Peyer's patch (tissue), 4 donors: ENCODE measurements at places on chromosomes 5 and 9. TPM values are rescaled to one million over a fixed set of nuclear protein-coding genes. Genes with fewer than 3 reads are reported as not detected.

TAF11L5 gene
- total RNA-seq, result not detected

GMCL2 gene
- not detected for total RNA-seq

ASS1 gene
- total RNA-seq, result 761 TPM

BARHL1 gene
- total RNA-seq, result not detected

PPP2CA gene
- total RNA-seq, result 85.0 TPM

HEMGN gene
- not detected for total RNA-seq

SMC2 gene
- 4.7 TPM for total RNA-seq

CAST gene
- total RNA-seq, result 343 TPM

TEX48 gene
- total RNA-seq, result not detected

PCDHGA12 gene
- total RNA-seq, result 1.4 TPM

SLC34A3 gene
- total RNA-seq, result not detected

IFNK gene
- not detected for total RNA-seq

DNA sequence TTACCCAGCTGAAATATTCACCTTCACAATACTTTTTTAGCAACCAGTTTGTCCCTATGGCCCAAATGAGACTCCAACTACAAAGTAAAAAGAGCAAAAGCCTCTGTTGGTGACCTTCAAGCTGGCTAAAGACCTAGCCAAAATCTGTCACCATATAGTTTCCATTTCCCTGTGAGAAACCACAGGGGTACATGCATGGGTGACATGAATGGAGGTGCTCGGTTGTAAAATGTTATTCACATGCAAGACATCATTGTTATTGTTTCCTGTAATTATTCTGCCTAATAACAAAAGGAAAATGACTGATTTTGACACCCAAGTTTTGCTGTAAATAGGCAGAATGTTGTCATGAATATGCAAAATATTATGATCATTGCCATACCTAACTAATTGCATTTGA lies 285.3 kb downstream of the ZNF608 start:
- H3K27me3 ChIP-seq, result no peaks in the 10 kb centered on the region
- H3K4me1 ChIP-seq, result no peaks in the 10 kb centered on the region
- H3K4me3 ChIP-seq, result no peak overlapping the region
- DNase-seq, result no peak

- H3K36me3 ChIP-seq, result peaks cover 5% of the 10 kb centered on the region
- peaks cover 21% of the 10 kb centered on the region for H3K27me3 ChIP-seq
- DNase-seq, result peak; percentile 78
- peak within 1 kb of the TSS; percentile 11 for H3K27ac ChIP-seq
- peak within 1 kb of the TSS; percentile 62 for H3K4me3 ChIP-seq
These were observed at the start of gene PIP5KL1 for GRCh38 chr9:127930231-127931091. PIP5KL1 (minus strand) TSS chr9:127930777; CDS start chr9:127930752, 25 bp downstream.

- no peaks in the 10 kb centered on the region for H3K4me1 ChIP-seq
- H3K27me3 ChIP-seq, result no peaks in the 10 kb centered on the region
- no peaks in the 10 kb centered on the region for H3K36me3 ChIP-seq
- no peak overlapping the region for H3K27ac ChIP-seq
- no peak overlapping the region for H3K4me3 ChIP-seq
These were observed 367.5 kb upstream of the ADAMTS16 start for GRCh38 chr5:4772591-4772990.

DNA sequence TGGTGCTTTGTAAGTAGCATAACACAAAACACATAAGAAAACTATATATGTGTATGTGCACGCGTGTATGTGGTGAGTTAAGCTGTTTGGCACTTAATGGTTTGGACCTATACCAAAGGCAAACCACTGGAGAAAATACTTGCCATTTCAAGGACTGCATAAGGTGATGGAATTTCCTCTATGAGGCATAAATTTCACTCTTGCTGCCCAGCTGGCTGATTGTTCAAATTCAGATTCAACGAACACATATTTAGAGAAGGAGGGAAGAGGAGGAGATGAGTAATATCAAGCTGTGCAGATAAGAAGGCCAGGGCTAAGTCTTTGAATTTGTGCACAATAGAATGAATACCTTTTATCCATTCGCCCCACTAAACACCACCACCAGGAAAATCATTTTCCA lies 470.6 kb upstream of the MPDZ start:
- no peaks in the 10 kb centered on the region for H3K36me3 ChIP-seq
- H3K4me1 ChIP-seq, result no peaks in the 10 kb centered on the region
- no peaks in the 10 kb centered on the region for H3K27me3 ChIP-seq
- no peak for DNase-seq
- no peak overlapping the region for H3K4me3 ChIP-seq
- no peak overlapping the region for H3K27ac ChIP-seq

- H3K36me3 ChIP-seq, result no peaks in the 10 kb centered on the region
- H3K27me3 ChIP-seq, result no peaks in the 10 kb centered on the region
- no peaks in the 10 kb centered on the region for H3K4me1 ChIP-seq
- no peak for DNase-seq
These were observed 7.3 kb downstream of the GPR21 start for GRCh38 chr9:123040801-123041200.

DNA sequence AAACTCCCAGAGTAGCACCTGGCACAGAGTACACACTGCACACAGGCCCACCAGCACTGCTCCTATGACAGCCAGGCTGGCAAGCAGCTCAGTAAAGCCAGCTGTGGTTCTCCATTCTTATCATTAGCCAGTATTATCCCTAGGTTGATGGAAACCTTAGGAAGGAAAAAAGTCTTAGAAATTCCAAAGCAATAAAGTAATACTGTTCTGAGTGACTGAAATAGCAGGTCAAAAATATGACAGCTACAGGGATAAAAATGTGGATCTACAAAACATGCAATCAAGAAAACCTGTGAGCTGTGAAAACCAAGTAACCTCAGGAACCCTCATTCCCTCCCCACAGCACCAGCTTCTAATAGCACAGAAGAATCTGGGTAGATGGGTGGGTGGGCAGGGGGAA lies 403.5 kb downstream of the SPOCK1 start:
- no peaks in the 10 kb centered on the region for H3K27me3 ChIP-seq
- no peaks in the 10 kb centered on the region for H3K36me3 ChIP-seq
- no peaks in the 10 kb centered on the region for H3K4me1 ChIP-seq
- DNase-seq, result no peak
- H3K27ac ChIP-seq, result no peak overlapping the region
- H3K4me3 ChIP-seq, result no peak overlapping the region

GRCh38 chr5:88660947-88661805 lies 221.8 kb downstream of the MEF2C start:
- H3K27ac ChIP-seq, result no peak overlapping the region
- H3K4me3 ChIP-seq, result peak overlapping the region; percentile 38
- H3K27me3 ChIP-seq, result peaks cover 31% of the 10 kb centered on the region
- no peaks in the 10 kb centered on the region for H3K36me3 ChIP-seq
- peak; percentile 53 for DNase-seq

GRCh38 chr5:109911731-109912130 lies 222.0 kb downstream of the MAN2A1 start:
- no peaks in the 10 kb centered on the region for H3K27me3 ChIP-seq
- no peaks in the 10 kb centered on the region for H3K36me3 ChIP-seq
- H3K4me1 ChIP-seq, result no peaks in the 10 kb centered on the region
- no peak overlapping the region for H3K4me3 ChIP-seq

DNA sequence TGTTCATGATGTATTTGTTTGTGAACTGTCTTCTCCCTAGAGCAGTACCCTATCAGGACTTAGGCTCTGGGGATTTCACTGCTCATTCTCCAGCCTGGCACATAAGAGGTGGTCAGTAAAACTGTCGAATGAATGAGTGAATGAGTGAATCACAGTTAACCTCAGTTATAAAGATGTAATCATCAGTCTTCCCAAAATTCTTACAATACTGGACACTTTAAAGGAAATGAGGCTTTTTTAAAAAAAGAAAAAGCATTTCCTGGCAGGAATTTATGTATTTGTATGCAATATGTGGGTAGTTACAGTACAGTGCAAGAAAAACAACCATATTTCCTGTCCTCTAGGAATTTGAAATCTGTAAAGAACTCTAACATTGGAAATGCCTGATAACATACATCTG lies 59.6 kb downstream of the RAI14 start:
- H3K4me1 ChIP-seq, result no peaks in the 10 kb centered on the region
- no peaks in the 10 kb centered on the region for H3K36me3 ChIP-seq
- H3K27ac ChIP-seq, result no peak overlapping the region
- H3K4me3 ChIP-seq, result no peak overlapping the region

- H3K27ac ChIP-seq, result no peak overlapping the region
- no peaks in the 10 kb centered on the region for H3K36me3 ChIP-seq
- no peak for DNase-seq
- H3K4me3 ChIP-seq, result no peak overlapping the region
- no peaks in the 10 kb centered on the region for H3K27me3 ChIP-seq
These were observed 2.8 kb upstream of the GADD45G start for GRCh38 chr9:89601856-89602562.

- H3K4me1 ChIP-seq, result peaks cover 12% of the 10 kb centered on the region
- no peaks in the 10 kb centered on the region for H3K36me3 ChIP-seq
- peak overlapping the region; percentile 58 for H3K4me3 ChIP-seq
- H3K27me3 ChIP-seq, result no peaks in the 10 kb centered on the region
- peak overlapping the region; percentile 22 for H3K27ac ChIP-seq
- DNase-seq, result peak; percentile 50
These were observed 369 bp downstream of the OCLN start for GRCh38 chr5:69492923-69493395.

DNA sequence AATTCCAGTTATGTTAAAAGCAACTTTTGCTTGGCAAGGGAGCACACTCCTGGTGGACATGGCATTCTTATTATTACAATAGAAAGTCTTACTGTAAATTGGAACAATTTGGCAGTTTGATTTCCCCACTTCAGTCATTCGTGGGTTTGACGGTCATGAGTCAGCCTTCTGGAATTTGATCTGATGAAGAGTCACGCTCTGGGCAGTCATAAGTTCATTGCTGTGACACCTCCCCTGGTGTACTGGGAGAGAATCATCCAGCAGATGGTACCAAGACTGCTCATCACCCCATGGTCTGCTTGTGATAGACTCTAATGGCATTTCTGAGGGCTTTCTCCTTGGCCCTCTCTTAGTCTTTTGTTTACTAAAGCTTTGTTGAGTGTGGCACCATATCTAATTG lies 53.8 kb downstream of the GLRA1 start:
- H3K27ac ChIP-seq, result no peak overlapping the region
- H3K4me3 ChIP-seq, result no peak overlapping the region
- no peaks in the 10 kb centered on the region for H3K36me3 ChIP-seq
- no peaks in the 10 kb centered on the region for H3K27me3 ChIP-seq
- no peaks in the 10 kb centered on the region for H3K4me1 ChIP-seq

DNA sequence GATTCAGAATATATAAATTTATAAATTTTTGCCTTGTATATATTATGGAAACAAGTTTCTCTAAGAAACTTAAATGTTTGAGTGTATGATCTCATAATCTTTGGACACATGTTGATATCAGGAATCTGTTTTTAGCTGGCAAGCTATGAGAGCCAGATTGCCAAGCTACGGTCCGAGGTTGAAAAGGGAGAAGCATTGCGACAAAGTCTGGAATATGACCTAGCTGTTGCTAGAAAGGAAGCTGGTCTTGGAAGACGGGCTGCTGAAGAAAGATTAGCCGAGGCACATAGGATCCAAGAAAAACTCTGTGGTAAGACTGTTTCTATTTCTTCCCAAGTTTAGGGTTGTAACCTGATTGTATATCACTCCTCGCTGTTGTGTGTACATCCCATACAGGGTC lies 25.9 kb downstream of the CCDC171 start:
- H3K36me3 ChIP-seq, result no peaks in the 10 kb centered on the region
- H3K4me3 ChIP-seq, result no peak overlapping the region
- no peaks in the 10 kb centered on the region for H3K4me1 ChIP-seq
- H3K27ac ChIP-seq, result no peak overlapping the region
- H3K27me3 ChIP-seq, result no peaks in the 10 kb centered on the region
- no peak for DNase-seq

- peak overlapping the region; percentile 91 for H3K27ac ChIP-seq
- no peaks in the 10 kb centered on the region for H3K36me3 ChIP-seq
- DNase-seq, result peak; percentile 79
These were observed 1.1 kb upstream of the NOTCH1 start for GRCh38 chr9:136546697-136547501.

DNA sequence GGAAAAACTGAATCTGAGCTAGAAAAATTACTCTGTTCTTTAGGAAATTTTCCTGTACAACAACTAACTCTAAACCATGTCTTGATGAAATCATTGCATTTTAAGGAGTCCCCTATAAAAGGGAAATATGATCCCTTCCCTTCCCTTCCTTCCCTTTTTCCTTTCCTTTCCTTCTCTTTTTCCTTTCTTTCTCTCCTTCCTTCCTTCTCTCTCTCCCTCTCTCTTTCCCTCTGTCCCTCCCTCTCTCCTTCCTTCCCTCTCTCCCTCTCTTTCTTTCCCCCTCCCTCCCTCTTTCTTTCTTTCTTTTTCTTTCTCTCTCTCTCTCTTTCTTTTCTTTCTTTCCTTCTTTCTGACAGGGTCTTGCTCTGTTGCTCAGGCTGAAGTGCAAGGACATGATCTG lies 42.2 kb upstream of the MYO10 start:
- no peak for DNase-seq
- H3K36me3 ChIP-seq, result no peaks in the 10 kb centered on the region
- H3K27ac ChIP-seq, result no peak overlapping the region

GRCh38 chr9:70641031-70641430 lies 226.6 kb upstream of the KLF9 start:
- no peak overlapping the region for H3K27ac ChIP-seq
- no peak for DNase-seq
- no peak overlapping the region for H3K4me3 ChIP-seq
- no peaks in the 10 kb centered on the region for H3K4me1 ChIP-seq

GRCh38 chr5:171595801-171596231 lies 176.4 kb downstream of the FGF18 start:
- DNase-seq, result no peak
- no peaks in the 10 kb centered on the region for H3K36me3 ChIP-seq
- H3K4me1 ChIP-seq, result no peaks in the 10 kb centered on the region
- no peak overlapping the region for H3K4me3 ChIP-seq
- no peaks in the 10 kb centered on the region for H3K27me3 ChIP-seq
